ENCODE measurements at places on chromosomes 4 and X.

- DNase-seq: peak; percentile 71
These were observed 292.9 kb downstream of the TLL1 start for GRCh38 chr4:166165829-166166420.

DNA sequence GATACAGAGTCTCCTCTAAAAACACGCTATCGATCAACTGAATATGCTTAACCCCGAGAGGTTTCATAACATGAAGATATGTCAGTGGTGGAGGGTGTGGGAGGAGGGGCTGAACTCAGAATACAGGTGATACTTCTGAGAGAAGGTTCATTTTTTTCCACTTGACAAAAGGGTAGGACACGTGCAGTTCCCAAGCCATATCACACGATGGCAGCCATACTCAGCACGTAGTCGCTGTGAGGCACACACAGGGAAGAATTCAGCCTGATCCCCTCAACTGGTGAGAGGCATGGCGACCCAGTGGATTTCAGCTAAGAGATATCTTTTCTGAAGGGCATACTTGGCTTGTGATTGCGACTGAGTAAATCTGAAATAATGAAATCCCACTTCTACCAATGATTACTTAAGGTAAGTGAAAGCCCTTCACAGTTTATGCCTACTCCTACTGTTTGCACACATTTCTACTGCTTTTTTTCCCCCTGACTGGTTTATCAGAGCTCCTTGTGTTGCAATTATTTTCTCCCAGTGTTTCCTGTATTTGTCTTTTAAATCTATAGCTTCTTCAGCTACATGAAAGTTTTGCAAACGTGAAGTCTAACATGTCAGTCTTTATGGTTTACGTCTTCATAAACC is 133.1 kb downstream of the CORIN start:
- DNase-seq: peak; percentile 19

GRCh38 chrX:21379991-21380390 is 5.8 kb downstream of the CNKSR2 start:
- DNase-seq: no peak

DNA sequence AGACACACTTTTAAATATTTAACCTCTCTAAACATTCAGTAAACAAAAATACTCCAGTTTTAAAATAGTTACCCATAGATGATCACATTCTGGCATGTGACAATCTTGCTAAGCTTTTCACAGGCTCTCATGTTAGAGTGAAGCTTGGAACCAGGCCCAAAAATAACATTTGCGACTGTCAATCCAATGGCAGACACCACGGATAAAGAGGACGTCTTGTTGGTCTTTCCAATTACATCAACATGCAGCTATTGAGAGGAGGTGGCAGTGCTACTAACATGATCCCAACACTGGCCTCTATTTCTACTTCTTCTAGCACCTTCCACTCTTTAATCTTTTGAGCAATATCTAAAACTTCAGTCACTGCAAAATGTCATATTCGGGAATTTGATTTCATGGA is 970.8 kb upstream of the TENM3 start:
- no peak for DNase-seq

DNA sequence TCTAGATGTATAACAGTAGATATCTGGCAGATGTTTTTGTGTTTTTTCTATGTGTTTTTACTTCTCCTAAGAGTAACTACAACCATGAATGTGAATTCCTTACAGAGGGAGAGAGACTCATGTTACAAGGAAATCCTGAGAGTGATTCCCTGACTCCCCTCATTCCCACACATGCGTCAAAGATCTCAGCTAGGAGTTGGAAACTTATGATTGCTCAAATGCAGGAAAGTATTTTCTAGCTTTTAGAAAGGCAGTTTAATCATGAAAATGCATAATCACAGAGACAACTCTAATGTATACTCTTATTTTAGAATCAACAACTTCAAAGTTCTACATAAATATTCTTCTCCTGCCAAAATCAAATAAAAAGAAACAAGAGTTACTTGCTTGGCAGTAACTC is 121.8 kb downstream of the PDE5A start:
- DNase-seq: no peak

DNA sequence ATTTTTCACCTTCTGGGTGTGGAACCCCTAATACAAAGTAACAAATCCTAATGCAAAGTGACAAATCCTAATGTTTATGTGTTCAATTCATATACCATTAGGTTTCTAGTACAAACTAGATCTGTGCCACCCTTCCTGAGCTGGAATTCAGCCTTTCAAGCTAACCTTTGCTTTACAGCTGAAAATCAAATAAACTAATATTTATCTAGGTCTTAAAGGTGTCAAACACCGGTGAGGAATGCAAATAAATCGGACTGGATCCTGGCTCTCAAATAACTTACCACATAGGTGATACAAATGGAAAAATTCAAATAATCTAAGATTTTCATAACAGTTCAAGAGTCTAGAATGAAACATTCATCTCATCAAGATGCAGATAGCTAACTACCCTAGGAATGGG is 11.6 kb downstream of the IRF2 start:
- no peak for DNase-seq

GRCh38 chrX:131741103-131741581 is 197.3 kb downstream of the OR13H1 start:
- no peak for DNase-seq

GRCh38 chr4:78417603-78418002 is 134.0 kb upstream of the ANXA3 start:
- DNase-seq: no peak

DNA sequence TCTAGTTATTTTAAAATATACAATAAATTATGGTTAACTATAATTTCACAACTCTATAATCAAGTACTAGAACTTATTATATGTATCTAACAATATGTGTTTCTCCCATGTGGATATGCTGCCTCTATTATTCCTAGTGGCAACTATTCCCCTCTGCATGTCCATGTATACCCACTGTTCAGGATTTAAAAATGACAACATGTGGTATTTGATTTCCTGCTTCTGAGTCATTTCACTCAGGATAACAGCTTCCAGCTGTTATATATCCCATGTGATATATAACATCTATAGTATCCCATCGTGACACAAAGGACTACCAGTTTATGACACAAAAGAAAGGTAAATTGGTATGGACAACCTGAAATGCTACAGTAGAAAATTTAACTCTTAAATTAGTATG is 167.4 kb upstream of the TACR3 start:
- DNase-seq: no peak

DNA sequence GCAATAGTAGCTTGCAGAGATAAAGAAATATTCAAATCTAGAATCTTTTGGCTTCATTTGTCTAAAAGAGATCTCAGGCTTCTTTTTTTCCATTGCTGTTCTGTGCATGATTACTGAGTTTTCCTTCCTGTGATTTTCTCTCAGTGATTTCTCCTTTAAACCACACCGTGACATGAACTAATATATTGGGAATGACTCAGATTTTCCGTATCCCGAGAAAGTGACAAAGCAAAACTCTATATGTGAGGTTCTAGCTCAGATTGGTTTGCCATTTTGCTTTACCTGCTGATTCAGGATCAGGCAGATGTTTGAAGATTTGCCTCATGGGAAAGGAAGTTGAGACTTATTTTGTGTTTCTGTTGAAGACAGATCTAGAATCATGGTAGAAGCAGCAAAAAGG is 59.4 kb downstream of the MTHFD2L start:
- peak; percentile 35 for DNase-seq

GRCh38 chr4:99383399-99383798 is 30.9 kb upstream of the ADH1C start:
- no peak for DNase-seq

- peak; percentile 99 for DNase-seq
These were observed 83.3 kb downstream of the SNCA start for GRCh38 chr4:89753601-89754066.

DNA sequence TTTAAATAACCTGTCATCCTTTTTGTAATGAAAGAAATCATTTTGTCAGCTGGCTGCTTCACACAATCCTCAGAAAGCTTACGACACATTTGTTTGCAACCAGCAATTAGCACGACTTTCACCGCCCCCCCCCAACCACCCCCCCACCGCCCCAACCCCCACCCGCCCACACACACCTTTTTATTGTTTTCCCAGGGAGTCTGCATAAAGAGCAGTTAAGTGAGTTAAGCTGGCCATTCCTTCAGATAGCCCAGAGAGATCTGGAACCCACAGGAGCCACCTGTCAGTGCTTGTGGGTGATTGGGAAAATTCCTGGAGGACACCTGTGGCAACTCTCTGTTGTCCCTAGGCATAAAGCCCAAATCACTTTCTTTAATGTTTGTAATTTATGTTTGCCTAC is 175.7 kb upstream of the FMR1 start:
- no peak for DNase-seq

- DNase-seq: peak; percentile 19
These were observed 11.3 kb upstream of the ANOS1 start for GRCh38 chrX:8743126-8743732.

DNA sequence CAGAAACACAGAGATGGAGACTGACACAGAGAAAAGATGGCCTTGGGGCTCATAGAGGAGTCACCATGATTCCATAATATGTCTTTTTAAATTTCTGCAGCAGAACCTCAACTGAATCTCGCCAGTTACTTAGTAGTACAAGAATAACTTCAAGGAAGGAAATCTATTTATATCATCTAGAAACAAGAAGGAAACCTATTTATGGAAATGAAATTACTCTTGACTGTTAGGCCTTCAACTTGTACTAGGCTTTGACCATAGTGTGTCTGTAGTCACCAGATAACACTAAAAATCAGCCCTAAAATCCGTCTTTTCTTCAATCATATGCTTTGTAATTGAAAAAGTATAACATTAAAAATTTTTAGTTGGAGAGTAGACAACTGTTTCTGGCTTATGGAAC is 740.4 kb downstream of the TRIML1 start:
- DNase-seq: no peak

All from amniotic epithelial cell (primary cell).